ENCODE measurements at places on chromosomes 4 and X.

DNA sequence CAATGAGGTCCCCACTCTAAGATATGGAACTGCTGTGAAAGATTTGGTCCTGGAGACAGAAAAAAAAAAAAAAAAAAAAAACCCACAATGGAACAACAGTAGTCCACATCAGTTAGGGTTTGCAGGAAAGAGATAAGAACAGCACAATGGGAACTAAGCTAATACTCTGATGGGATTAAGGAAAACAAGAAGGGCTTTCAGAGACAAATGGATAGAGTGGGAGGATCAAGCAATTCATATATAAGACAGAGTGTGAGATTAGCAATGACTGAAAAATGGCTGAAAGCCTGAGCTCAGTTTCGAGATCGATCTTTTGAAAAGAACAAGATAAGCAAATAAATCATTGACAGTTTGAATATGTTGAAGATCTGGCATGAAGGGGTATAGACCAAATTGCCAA, 188.4 kb upstream of the TRPC5 start:
- DNase-seq, result no peak

GRCh38 chrX:95718746-95719145, 965.9 kb upstream of the DIAPH2 start:
- no peak for DNase-seq

- DNase-seq, result peak; percentile 90
These were observed 224.2 kb downstream of the RCHY1 start for GRCh38 chr4:75289914-75290582.

DNA sequence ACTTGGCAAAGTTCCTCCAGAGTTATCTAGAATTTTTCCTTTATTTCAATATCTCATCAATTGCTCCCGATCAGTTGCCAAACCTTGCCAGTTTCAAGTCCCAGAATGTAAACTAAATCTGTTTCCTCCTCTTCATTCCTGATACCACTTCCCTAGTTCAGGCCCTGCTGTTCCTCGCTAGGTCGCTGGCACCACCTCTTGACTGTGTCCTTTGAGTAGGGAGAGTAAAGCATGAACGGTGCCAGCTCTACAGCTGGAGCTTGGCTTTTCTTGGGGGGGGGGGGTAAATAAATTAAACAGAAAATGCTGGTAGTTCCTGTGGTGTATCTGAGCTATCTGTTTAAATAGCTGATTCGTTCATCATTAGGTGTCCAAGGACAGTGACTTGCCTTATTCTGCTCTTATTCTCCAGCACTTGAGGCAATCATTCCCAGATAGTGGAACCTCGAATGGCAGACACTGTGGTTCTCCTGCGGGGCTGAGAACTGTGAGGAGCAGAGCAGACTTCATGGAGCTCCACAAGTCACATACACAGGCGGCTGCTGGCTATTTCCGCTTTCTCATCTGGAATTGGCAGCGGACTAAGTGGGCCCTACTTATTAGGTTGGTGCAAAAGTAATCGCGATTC, 168.3 kb upstream of the FAT1 start:
- DNase-seq, result no peak
